ENCODE measurements at places on chromosomes 13 and 19.

DNA sequence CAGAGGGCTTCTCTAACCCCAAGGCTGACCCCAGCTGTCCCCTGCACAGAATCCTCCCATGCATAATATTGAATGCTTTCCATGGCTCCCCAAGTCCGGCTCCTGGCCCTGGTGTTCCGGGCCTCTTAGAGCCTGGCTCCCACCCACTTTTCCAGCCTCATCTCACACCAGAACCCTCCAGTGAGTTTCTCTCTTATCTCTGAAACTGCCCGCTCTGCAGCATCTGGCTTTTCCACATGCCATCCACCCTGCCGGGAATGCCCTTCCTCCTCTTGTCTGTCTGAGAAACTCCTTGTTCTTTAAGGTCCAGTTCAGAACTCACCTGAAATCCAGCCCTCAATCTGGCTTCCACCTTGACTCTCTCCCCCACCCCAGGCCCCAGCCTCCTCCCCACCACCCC lies 6.8 kb downstream of the SYNGR4 start:
- no peak for DNase-seq

DNA sequence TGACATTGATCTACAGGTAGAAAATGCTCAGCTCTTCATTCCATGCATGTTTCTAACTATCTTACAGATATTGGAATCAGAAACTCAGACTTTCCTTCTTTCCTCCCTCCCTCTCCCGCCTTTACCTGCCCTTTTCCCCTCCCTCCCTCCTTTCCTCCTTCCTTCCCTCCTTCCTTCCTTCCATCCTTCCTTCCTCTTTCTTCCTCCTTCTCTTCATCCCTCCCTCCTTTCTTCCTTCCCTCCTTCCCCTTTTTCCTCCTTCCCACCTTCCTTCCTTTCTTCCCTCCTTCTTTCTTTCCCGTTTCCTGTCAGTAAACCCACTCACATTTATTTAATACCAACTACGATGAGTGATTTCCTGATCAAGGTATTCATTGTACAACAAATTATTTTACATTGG lies 113.4 kb upstream of the IRS2 start:
- DNase-seq: no peak

DNA sequence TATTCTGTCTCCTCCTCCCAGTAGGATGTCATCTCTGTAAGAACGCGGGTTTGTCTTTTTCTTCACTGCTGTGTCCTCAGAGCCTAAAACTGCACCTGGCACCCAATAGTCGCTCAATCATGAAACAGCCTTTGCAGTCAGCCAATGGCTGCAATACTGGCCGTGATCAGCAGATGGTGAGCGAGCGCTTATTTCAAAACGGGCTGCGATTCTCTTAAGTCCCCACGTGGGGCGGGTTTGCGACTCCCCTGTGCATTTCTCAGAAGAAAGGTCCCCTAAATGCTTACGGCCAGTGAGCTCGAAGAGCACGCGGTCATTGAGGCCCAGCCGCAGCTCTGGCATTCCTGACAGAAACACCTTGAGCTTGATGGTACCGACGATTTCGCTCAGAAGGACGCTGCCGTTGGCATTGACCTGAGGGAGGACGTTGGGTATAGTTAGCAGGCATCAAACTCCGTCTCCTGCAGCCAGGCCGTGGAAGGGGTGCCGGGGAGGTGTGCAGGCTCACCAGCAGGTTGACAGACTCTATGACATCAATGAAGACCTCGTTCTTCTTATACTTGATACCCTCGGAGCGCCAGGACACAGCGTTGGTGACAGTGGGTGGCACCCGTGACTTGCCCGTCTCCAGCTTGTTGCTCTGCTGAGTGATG lies 6.0 kb downstream of the AP1M2 start:
- peak; percentile 92 for DNase-seq

GRCh38 chr13:97411984-97412383 lies 22.0 kb upstream of the RAP2A start:
- no peak for DNase-seq

Measured in amniotic stem cell (primary cell).